Stimulated activated CD8-positive, alpha-beta memory T cell treated with anti-CD3 and anti-CD28 coated beads, Interleukin-12 subunit alpha, Interleukin-12 subunit beta, amount 100 ng/mL, for 4 hours (primary cell): ENCODE measurements at places on chromosomes 7 and 10.

GRCh38 chr7:18637516-18637915, 142.0 kb downstream of the HDAC9 start:
- no peak for DNase-seq

DNA sequence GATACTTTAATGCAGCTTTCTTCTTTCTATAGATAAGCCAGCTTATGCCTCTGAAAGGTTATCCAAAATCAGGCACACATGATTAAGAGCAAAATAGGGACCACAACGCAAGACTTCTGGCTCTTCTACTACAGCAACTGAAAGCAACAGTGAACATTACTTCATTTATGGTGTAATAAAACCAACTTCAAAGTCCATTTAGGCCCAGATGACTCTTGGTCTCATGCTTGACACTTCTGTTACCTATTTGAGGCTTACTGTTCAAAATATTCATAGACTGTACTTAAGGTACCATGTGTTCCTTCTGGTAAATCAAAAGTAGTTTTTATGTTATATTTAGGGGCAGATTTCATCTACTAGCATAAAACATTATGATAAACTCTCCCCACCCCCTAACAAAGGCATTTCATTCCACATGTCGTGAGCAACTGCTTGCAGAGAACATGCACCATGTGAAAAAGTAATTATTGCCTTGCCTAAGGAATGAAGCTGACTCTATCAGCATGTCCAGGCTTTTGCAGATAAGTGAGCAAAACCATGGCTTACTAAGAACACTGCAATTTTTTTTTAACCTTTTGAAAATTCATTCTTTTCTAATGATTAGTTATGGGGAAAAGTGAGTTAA, 154.9 kb upstream of the ITGB1 start:
- no peak for DNase-seq

DNA sequence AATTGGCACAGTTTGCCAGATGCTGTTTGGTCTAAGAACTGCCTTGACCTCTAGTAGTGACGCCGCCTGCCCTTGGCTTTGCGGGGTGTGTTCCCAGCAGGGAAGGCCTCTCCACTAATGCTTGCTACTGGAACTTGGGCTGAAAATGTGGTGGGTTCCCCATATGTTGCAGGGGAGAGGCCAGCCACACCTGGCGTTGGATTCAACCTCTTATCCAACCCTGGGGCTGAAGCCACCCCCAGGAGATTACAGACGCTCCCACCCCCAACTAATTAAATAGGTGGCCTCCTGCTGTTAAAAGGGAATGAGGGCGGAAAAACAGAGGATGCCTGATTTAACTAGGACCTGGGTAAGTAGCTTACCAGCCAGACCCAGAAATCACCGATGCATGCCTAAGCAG, 19.2 kb upstream of the ATOH7 start:
- DNase-seq, result no peak

DNA sequence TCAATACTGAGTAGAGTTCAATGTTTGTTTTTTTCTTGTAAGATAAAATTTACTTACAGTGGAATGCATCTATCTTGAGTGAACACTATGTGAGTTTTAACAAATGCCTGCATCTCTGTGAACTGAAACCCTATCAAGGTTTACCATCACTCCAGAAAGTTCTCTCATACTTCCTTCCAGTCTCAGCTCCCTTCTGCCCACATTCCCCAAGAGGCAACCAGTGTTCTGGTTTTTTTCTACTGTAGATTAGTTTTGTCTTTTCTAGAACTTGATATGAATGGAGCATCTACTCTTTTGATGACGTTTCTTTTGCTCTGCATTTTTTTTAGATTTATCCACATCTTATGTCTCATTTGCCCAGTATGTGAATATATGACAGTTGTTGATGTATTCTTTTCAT, 17.1 kb downstream of the WIPI2 start:
- DNase-seq, result no peak

DNA sequence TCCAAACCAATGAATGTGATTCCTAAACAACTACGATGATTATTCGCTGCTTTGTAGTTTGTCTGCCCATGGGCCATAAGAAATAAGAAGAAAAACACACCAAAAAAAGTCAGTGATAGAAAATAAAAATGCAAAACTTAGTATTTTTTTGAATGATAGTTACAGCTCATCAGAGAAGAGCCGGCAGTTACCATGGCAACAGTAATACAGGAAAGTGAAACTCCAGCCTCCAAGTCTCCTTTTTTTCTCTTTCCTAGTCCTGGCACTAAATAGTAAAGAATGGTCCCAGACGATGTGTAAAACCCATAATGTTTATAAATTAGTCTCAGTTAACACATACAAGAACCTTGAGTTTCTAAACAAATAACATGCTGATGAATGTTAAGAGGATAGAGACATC, 21.6 kb upstream of the LHFPL3 start:
- no peak for DNase-seq

GRCh38 chr7:4144811-4145510, 537.1 kb upstream of the FOXK1 start:
- DNase-seq, result no peak

GRCh38 chr10:27366769-27367168, 126.2 kb upstream of the ACBD5 start:
- DNase-seq, result no peak
